ENCODE measurements at places on chromosomes 5 and 9.

- no peak for DNase-seq
Measured at GRCh38 chr5:16665601-16666000, 48.8 kb upstream of the RETREG1 start.

DNA sequence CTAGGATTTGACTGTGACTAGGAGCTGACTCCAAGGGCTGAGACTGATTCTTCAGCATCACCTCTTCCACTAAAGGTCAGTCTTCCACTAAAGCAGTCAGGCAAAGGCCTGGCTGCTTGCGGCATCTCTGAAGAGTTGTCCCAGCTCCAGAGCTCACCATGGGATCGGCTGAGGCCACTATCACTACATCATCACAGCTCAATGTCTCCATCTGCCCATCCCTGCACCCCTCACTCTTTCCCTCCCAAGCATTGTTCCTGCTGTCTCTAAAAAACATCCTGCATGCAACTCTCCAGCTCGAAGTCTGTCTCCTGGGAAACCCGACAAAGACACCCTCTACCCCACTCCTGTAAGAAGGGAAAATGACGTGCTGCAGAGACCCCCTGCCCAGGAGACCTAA lies 15.5 kb upstream of the WWC1 start:
- DNase-seq, result no peak

GRCh38 chr9:136997830-136998234 lies 1.5 kb upstream of the CLIC3 start:
- no peak for DNase-seq

GRCh38 chr5:82163452-82164175 lies 114.5 kb downstream of the RPS23 start:
- DNase-seq, result peak; percentile 77

DNA sequence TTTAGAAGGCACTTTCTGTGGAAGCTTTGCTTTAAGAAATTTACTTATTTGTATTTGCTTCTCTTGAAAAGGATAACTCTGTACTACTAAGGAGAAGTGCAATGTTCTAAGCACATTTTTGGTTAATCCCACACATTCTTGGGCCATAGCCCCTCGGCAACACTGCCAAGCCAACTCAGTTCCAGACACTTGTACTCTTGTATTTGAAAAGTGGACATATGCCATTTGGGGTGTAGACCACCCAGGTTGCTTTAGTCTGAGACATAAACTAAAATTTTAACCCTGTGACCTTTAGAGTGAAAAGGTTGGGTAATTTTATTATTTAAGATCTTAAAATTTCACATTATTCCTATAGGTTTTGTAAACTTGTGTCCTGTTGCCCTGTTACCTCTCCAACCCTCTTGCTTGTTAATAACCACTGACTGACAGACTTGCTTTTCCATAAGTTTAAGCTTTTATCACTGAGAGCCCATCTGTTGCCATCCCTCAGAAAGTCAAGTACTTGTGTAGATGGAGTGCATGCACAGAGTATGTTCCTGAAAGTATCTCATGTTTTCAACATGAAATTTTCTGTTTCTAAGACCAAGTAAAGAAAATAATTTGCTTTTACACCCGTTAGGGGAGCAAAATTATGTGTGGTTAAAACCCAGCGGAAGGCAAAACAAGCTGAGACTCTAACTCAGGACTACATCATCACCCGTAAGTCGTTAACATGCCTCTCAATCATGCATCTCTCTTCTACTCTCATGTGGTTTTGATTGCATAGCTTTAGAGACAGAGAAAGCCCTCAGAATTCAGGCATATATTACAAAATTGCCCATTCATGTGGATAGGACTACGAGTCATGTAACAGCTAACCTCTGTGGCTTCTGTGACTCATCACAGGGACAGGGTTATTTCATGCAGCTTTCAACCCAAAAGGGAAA lies 117.3 kb downstream of the GDNF start:
- peak; percentile 67 for DNase-seq

GRCh38 chr9:134666831-134667230 lies 25.2 kb downstream of the COL5A1 start:
- no peak for DNase-seq

DNA sequence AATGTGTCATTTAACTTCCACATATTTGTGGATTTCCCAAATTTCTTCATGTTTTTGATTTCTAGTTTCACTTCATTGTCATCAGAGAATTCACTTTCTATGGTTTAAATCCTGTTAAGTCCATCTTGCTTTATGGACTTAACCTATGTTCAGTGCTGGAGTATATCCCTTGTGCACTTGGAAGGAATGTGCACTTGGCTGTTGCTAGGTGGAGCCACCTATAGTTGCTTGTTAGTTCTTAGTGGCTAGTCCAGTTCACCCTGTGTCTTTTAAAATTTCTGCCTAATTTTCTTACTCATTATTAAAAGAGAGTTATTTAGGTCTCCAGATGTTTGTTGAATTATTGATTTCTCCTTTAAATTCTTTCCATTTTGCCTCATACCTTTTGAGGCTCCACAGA lies 1472.5 kb upstream of the CDH6 start:
- no peak for DNase-seq

GRCh38 chr5:88948746-88949600 lies 66.0 kb upstream of the MEF2C start:
- DNase-seq, result no peak

DNA sequence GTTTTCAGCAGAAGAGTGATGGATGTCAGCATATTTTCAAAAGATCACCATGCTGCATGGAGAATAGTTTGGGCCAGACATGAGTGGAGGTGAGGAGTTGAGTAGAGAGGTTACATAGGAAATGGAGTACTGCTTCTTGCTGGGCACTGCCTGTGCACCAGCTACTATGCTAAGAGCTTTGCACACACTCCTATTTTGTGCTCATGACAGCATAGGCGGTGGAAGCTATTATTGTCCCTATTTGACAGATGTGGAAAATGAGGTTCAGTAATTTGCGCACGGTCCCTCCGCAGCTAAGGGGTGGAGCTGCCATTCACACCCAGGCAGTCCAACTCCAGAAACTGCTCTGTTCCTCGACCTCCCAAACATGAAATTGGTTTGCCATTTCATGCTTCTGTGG lies 67.8 kb downstream of the ENTREP1 start:
- no peak for DNase-seq

DNA sequence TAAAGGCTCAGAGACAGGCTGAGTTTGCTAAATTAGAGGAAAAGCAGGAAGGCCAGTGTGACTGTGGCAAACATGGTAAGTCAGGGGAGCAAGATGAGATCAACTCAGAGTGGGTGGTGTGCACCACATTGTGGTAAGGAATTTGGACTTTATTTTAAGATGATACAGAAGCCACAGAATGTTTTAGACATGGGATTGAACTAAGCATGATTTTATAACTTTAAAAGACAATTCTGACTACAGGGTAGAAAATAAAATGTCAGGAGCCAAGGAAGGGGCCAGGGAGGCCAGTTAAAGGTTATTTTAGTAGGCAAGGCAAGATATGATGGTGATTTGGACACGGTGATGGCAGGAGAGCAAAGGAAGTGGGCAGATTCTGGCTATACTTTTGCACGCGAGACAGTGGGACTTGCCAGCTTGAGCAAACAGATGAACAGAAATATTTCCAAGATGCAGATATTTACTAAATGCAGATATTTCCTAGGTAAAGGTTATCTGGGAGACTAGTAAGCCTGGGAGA lies 53.9 kb downstream of the TSSK1B start:
- no peak for DNase-seq

GRCh38 chr5:39331861-39332381 lies 32.4 kb downstream of the C9 start:
- no peak for DNase-seq

DNA sequence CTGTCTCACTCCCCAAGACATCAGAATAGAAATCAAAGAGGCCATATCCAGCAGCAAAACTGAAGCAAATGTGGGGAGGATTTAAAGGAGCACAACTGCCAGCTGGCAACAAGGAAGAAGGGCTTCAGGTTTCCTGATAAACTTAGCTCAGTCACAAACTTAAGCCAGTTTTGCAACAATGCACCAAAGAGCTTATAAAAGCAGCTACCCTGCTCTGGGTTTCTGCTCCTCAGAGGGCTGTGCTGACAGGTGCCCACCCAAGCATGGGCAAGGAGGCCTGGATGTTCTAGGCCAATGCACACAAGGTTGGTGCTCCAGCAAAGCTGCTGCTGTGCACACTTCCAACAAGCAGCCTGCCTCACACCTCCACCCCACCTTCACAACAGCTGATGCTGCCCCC lies 132.9 kb downstream of the SIL1 start:
- DNase-seq, result no peak

GRCh38 chr5:110832683-110833082 lies 93.9 kb downstream of the SLC25A46 start:
- DNase-seq, result no peak

- DNase-seq, result no peak
Measured at GRCh38 chr5:159657298-159657697, 259.0 kb upstream of the ADRA1B start.

- no peak for DNase-seq
Measured at GRCh38 chr5:67623078-67623477, 426.5 kb upstream of the CD180 start.

DNA sequence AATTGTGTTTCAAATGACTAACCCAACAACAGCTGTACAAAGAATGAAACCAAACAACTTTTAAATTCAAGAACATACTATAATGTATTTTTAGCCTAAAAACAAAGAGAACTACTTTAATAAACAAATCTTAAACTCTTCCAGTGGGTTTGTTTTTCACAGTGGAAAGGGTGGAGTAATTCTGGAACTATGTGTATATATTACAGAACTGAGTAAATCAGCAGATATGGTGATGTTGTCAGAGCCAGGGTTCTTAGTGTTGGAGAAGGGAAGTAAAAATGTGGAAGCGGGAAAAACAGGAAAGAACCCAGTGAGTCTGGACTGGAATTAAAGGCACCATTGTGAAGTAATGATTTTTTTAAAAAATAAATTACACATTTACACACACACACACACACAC lies 144.9 kb downstream of the CDK5RAP2 start:
- no peak for DNase-seq

DNA sequence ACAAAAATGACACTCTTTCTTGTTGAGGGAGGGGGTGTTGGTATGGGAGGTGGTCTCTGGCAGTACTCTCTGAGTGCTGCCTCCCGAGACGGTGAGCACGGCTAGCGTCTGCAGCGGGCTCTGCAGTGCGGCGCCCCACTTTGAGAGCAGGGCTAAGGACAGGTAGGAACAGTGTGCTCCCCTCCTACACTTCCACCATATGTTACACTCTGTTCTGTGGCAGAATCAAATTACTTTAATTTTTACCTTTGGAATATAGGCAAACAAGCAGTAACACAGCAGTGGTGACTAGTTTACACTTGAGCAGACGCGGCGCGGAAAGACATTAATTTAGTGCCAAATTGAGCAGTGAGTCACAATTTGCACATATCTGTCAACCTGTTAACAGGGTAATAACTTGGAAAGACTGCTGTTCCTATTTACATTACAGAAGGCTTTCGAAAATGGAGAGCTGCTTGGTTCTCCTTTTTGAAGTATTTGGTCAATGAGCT lies 136.3 kb downstream of the MED27 start:
- peak; percentile 85 for DNase-seq

DNA sequence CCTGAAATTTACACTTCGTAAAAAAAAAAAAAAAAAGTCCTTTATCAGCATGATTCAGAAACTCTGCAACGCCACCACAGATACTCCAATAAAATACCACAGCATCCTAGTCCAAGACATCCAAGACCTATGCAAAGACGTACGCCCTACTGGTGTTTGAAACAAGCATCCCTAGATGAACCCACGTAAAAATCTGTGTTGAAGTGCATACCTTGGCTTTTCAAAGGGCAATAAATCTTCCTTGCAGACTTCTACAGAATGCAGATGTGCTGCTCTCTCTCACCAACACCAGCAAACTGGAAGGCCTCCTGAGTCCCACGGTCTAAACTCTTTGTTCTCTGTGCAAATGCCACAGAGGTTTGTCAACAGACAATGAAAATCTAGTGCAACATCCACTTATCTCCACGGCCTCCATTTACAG lies 38.8 kb downstream of the MYO10 start:
- DNase-seq, result no peak

GRCh38 chr5:126443374-126443851 lies 20.2 kb downstream of the GRAMD2B start:
- no peak for DNase-seq

DNA sequence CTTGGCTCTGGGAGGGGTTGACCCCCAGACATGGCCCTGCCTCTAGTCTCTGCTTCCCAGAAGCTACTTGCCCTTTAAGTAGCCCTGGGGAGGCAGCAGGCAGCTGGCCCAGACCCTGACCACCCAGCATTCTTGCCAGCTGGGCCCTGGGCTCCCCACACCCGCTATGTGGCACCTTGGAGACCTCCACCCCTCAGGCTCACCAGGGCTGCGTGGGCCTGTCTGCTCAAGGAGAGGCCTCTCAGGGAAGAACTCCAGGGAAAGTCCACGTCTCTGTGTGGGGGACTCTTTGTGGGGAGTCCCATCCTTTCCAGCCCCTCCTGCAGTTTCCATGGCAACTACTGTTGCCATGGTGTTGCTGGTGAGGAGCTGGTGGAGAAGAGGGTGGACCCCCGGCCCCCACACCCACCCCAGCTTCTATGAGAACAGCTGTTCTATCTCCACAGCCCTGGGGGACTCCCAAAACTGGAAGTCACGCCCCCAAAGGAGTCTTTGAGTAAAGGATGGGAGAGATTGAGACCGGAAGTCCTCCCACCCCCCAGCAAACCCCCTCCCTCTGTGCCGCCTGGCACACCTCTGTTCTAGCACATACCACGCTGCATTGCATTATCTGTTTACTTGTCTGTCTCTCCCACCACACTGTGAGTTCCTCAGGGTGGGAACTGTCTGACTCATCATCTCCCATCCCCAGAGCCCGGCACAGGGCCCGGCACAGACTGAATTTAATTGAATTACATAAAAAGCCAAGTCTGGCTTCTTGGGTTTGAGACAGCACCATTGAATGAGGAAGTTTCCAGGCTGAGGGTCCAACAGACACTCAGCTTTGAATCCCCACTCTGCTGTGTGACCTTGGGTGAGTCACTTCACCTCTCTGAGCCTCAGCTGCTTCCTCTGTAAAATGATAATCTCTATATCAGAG lies 12.6 kb downstream of the DNM1 start:
- no peak for DNase-seq

- DNase-seq, result no peak
Measured at GRCh38 chr9:81613002-81613812, 76.1 kb downstream of the TLE1 start.

- DNase-seq, result no peak
Measured at GRCh38 chr5:134142806-134143205, 28.3 kb downstream of the TCF7 start.

DNA sequence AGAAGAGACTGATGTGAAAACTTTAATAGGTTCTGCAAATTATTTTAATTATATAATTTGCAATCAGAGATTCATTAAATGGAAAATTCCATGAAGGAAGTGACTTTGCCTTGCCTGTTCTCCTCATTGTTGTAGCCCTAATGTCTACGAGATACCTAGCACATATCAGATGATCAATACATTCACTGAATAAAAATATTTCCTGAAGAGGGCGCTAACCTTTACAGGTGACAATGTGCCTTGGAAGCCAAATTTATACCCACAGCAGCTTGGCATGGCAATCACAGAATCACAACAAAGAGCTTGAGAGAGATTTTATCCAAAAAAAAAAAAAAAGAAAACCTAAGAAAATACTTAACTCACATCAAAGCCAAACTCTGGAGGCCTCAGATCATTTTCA lies 17.4 kb downstream of the HAUS6 start:
- DNase-seq, result peak; percentile 37

All from epithelial cell of esophagus (primary cell).